DMS 273 treated with DMSO at 0.1 percent for 48 hours (cell line): ENCODE measurements at places on chromosomes 4 and X.

DNA sequence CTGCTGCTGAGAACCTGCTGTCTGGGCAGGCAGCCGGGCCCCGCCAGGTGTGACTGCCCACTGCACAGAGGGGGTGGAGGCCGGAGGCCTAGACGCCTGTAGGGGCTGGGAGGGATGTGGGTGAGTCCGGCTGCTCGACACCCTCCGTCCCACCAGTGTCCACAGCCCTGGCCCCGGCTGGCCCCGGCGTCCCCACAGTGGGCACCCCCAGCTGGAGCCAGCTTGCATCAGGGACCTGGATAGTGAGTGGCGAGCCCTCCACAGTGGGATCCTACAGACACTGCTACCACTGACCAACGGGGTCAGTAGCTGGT is 34.7 kb upstream of the SPON2 start:
- no peak for DNase-seq

GRCh38 chr4:144788469-144788868 is 142.5 kb downstream of the HHIP start:
- no peak for DNase-seq

DNA sequence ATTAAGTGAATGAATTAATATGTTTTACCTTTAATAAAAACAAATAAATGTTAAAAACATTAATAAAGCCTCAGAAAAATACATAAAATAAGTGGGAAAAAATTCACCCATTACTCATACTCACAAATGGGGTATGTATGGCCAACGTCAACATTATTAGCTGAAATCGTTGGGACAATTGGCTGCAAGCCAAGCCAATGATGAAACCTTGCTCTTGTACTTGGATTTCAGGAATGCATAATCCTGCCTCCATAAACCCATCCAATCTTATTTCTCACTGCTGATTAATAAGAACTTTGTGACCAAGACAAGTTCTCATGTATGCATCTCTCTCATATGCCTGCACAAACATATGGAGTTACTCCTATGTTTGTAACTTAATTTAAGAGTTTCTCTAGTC is 35.3 kb upstream of the ADAMTS3 start:
- DNase-seq: no peak

DNA sequence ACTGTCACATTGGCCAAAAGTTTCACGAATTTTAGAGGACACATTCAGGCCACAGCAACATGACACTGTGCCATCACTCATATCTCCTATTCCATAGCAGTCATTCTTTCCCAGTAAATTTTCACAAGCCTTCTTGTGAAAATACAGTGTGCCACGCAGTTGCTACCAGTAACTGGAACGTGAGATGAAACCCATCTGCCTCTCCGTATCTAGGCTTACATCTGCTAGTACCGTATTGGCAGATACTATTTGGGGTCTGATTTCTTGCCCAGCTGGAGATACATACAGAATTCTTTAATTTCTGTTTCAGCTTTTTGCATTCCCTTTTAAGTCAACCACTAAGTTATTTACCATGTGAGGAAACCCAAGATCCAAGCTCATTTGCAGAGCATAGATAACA is 8.7 kb upstream of the FAM241A start:
- no peak for DNase-seq

GRCh38 chrX:13257223-13258051 is 62.4 kb downstream of the ATXN3L start:
- DNase-seq: no peak

- no peak for DNase-seq
Observed at GRCh38 chr4:26120098-26120825, 200.6 kb upstream of the RBPJ start.
